Smooth muscle cell of bladder (primary cell): ENCODE measurements at places on chromosomes 12 and 14. TPM values are rescaled to one million over a fixed set of nuclear protein-coding genes. Genes with fewer than 3 reads are reported as not detected.

Gene RD3L
- not detected in 2 replicates for total RNA-seq

Gene FAIM2
- 5.4 and 5.5 TPM in 2 replicates for total RNA-seq

Gene IFNG-AS1
- total RNA-seq = not detected in 2 replicates

Gene IL31
- total RNA-seq = not detected in 2 replicates

Gene CREBL2
- 33.7 and 36.4 TPM in 2 replicates for total RNA-seq

Gene E2F7
- 2.6 and 3.9 TPM in 2 replicates for total RNA-seq

Gene GLT8D2
- 56.2 and 75.8 TPM in 2 replicates for total RNA-seq

Gene OR4K17
- total RNA-seq = 0.14 TPM in 1 of 2 replicates, not detected in the other

Gene PRDM4
- total RNA-seq = 15.5 and 16.4 TPM in 2 replicates

Gene HOXC4
- 0.09 and 0.14 TPM in 2 replicates for total RNA-seq

Gene USP44
- 6.0 and 13.8 TPM in 2 replicates for total RNA-seq

Gene RNASE11
- total RNA-seq = not detected in 2 replicates

Gene RPL10L
- not detected in 2 replicates for total RNA-seq

Gene ACTR10
- 40.7 and 50.8 TPM in 2 replicates for total RNA-seq

Gene STX2
- total RNA-seq = 31.7 and 47.8 TPM in 2 replicates

Gene ZNF385A
- 0.71 and 1.5 TPM in 2 replicates for total RNA-seq

Gene NOC4L
- 6.0 and 8.3 TPM in 2 replicates for total RNA-seq
